Esophagus squamous epithelium (tissue), 5 donors: ENCODE measurements at places on chromosomes 12 and 14.

DNA sequence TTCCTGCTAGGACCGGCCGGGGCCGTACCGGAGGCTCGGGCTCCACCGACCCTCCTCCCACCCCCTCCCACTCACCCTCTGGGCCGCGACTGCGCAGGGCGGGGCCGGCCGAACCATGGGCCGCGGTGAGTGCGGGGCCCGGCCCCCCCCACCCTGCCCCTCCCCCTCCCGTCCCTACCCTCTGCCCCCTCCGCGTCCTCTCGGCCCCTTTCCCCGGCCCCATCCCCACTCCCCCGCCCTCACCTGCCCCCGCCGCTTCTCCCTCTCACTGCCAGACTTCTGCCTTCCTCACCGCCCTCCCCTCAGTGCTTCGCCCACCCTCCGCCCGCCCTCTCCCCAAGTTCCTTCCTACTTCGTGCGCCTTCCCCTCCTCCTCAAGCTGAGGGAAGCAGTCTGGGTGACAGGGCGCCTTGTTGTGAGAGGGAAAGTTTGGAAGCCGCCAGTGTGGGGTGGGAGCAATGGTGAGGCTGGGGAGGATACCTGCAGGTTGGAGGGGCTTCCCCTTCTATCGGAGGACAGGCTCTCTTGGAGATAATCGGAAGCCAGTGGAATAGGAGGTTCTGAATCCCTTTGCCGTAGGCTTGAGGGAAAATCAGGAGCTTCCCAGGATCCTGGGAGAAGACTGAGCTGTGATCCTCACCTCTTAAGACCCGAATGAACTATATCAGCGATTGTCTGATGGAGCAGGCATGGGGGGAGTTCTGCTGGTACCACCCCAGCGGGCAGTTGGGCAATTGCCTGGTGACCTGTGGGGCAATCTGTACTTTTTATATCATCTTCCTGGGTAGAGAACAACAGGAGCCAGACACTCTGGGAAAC is 472 bp downstream of the MBD6 start:
- no peak for DNase-seq

DNA sequence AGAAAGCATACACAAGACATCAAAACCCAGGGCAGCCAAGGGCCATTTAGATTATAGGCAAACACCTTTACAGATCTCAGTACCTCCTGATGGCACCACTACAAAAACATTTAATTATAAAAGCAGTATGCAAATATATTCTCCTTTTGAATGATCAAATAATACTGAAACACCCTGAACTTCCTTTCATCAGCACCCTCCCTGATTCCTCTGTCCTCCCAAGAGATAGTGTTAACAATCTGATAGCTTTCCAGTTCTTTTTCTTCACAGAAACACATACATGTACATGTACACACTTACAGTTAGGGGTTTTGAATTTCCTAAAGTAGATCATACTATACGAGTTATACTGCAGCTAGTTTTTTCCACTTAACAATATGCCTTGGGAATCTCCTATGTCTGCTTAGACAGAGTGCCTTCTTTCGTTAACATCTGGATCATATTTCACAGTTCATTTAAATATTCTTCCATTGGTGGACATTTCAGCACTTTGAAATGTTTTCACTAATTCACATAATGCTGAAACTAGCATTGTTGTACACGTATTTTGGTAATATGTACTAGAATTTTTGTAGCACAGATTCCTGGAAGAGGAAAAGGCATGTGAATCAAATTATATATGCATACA is 35.2 kb downstream of the TDG start:
- DNase-seq = no peak

- no peak for DNase-seq
Measured at GRCh38 chr14:93629643-93630042, 158.6 kb downstream of the PRIMA1 start.

GRCh38 chr12:84842406-84843013 is 70.1 kb downstream of the SLC6A15 start:
- DNase-seq = no peak

DNA sequence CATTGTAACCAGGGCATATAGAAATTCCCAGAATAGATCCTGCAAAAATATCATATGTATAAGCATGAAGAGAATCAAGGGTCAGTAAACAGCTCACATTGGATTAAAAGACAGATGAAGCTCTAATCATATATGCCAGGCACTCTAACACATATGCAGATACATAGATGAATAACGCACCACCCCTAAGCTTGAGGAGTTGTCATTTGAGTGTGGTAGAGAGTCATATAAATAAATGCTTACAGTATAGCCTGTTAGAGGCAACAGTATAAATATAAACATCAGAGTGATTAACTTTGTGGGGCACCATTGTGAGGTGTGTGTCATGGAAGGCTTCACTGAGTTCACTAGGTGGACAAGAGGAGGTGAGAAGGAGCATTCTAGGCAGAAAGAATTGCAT is 346.7 kb upstream of the PRICKLE1 start:
- no peak for DNase-seq

DNA sequence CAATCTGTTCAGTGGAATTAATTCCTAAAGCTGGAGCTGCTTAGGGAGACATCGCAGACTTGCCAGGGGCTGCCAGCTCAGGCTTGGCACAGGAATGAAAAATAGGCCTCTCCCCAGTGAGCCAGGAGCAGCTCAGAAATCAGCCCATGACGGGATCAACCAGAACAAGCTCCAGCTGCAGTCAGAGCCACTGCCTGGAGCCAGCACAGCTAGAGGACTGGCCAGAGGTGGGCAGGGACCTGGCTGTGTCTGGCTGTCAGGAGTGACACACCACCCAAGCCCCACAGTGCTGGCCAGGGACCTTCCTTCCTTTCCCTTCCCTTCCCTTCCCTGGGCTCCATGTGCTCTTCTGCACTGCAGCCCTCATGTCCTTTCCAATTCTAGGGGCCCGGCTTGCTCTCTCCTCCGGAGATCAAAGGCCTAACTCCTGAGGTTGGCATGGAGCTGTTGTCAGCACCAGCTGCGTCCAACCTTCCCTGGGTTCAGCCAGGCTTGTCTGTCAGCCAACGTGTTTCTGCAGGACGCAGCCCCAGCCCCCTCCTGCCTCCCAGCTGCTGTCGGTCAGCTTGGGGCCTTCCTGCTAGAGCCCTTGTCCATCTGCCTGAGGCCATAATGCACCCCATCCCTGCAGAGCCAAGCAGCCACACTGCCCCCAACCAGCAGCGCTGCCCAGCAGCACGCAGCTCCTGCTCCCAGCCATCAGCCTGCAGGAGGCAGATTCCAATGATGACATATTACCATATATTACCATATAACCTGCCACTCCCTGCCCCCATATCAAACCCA is 149.3 kb downstream of the CALM1 start:
- no peak for DNase-seq
